Epithelial cell of proximal tubule (primary cell): ENCODE measurements at places on chromosomes 3 and 15. TPM values are rescaled to one million over a fixed set of nuclear protein-coding genes. Genes with fewer than 3 reads are reported as not detected.

NOX5 gene
- under 0.01 and 0.06 TPM in 2 replicates for total RNA-seq

GRCh38 chr15:68640791-68641331 is 62.1 kb downstream of the CORO2B start:
- DNase-seq: no peak

DNA sequence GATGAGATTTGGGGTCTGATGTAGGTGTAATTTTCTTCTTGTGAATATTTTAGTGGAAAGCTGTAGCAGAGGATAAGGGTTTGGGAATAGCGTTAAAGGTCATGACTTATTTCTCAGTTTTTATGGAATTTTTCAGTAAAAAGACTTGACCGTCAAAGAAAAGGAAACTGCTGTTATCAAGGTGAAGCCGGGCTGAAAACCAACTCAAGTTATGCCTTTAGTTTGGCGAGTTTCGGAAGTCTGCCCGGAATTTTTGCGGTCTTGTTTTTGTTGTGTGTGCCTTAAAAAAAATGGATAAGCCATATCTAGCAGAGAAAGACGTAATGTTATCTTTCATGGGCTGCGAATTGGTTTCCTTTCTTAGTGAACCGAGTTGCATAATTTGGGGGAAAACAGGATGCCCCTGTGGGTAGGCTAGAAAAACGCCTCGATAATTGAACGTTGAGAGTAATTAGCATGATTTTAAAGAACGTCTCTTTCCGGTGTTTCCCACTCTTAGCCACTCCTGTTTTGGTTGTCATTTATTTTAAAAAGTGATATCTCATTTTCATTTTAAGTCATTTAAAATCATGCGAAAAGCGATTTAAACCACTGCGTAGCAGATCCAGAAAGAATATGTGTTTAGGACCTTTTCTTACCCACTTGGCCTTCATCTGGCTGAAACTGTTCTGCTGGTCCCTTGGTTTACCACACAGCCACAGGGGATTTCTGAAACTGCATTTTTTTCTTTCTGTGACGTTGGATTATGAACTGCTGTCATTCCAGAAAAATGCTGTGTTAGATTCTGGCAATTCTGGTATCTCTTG is 1.1 kb downstream of the NFKBIZ start:
- DNase-seq: no peak

DNA sequence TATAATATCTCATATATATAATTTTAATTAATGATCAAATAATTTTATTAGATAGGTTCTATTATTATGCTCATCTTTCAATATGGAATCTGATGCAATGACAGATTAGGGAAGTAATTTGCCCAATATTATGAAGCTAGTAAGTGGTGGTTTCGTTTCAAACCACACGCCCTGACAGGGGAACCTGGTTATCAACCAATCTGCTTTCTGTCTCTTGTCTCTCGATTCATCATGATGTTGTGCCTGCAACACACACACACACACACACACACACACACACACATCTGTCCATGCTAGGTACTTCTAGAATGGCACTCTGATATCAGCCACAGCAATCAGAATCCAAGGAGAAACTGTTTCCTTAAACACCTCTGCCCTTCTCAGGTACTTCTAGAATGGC is 128.4 kb downstream of the ZBBX start:
- no peak for DNase-seq

ONECUT1 gene
- total RNA-seq: not detected in 2 replicates

DNA sequence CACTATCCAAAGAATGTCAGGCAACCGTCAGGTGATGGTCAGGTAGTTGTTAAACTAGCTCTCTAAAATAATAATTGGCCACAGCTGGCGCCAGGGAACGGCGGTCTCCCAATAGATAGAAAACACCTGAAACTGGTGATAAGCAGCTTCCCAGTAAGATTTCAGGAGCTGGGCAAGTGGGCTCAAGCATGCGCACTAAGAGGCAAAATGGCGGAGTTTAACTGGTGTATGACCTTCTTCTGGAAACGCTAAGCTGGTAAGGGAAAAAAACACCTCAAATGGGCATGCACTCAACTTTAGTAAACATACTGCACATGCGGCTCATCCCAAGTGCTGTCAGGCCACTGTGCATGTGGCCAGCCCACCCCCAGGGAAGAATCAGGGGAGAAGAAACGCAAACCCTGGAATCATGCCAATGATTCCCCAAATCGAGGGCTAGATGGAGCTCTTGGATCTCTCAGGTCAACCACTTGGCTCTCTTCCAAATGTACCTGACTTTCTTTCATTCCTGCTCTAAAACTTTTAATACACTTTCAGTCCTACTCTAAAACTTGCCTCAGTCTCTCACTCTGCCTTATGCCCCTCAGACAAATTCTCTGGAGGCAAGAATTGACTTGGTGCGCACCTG is 195.0 kb downstream of the ZNF621 start:
- DNase-seq: no peak

DNA sequence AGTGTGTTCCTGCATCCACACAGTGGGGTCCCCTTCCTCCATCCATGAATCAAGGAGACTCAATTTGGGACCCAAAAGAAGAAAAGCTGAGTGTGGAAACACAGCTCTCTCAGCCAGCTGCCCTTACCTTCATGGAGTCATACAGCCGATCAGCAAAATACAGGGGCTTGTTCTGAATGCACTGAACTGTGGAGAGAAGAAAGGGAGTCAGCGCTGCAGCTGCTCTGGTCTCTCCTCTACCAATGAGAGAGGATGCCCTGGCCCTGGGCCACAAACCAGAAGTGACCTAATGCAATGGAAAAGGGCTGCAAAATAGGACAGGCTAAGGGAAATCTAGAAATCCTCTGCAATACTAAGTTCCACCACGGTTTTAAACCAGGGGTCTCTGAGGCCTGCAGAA is 46.7 kb downstream of the ANXA2 start:
- DNase-seq: no peak

CD86 gene
- not detected in 2 replicates for total RNA-seq

DNA sequence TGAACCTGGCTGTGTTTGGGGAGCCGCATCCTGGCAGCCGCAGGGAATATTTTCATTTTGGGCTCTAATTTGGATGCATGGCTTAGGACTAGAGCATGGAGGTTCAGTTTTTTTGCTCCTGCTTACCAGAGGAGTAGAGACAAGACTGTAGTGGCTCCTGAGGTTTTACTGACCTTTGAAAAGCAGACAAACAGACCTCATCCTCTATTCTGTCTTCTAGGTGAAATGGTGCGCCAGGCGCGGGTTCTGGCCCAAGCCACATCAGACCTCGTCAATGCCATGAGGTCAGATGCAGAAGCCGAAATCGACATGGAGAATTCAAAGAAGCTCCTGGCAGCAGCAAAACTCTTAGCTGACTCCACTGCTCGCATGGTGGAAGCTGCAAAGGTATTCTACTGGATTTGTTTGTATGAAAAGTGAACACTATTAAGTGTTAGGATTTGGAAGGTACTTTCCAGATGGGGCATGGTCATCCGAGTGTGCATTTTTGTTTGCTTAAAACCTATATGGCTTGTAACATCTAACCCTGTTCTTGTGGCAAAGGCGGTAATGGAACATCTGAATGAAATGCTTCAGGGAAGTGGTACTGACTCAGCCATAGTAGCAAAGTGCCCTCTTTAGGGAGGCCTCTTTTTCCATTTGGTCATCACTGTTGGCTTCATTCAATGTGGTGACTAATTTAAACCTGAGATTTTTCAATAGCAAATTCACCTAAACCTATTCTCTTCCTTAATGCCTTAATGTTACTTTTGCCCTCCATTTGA is 330.7 kb upstream of the TPM1 start:
- DNase-seq: peak; percentile 1

LINGO1 gene
- total RNA-seq: 0.14 TPM in 1 of 2 replicates, not detected in the other

DNA sequence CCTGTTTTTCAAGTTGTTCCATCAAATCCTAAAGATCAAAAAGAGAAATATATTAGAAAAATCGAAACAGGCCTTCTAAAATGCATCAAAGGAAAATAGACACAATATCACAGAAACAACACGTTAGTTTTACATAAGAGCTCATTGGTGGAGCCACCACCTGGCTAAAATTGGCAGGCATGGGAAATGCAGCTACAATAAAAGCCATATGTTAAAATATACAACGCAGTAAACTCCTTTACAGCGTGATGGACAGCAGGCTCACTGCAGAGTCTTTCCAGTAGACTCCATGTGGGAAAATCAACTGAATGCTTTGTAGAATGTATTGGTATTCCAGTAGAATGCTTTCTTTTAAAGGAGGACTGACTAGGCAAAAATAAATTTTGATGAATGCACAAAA is 40.9 kb upstream of the MYO5C start:
- no peak for DNase-seq

FRMD5 gene
- total RNA-seq: 3.0 TPM in 2 replicates

DNA sequence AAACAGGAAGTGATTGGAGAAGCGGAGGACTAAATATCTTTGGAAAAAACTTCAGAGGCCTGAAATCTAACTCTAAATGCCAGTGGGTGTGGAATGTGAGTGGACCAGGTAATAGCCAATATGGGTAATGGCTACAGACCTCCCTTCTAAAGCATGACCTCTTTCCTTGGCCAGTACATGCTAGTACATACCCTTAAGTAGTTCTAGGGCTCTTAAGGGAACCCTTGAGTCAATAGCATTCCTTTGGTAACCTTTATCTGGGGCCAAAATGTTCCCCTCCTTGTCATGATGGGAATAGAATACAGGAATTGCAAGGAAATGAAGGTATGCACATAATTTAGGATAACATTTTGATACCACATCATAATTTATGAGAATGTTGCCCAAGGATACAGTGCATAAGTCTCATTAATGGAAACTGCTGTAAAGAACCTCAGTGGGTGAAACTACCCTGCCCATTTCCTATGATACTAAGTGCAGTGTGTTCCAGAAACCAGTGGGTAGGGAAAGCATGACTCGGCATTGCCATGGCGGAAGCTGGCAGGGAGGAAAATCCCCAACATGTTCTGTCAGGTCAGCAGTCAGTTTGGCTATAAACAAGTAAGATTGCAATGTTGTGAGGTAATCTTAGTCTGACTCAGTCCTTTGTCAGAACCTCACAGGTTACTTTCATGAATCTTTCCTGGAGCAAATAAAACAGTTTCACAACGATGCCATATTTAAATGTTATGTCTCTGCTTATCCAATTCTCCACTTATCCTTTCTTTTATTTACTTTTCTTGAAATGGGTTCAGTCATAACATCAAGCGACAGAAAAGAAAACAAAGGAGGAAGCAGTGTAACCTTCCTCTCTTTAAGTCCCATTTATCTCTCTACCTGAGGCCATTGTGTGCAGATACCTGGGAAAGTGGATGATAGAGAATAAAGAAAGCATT is 23.5 kb upstream of the RAP2B start:
- peak; percentile 98 for DNase-seq

DNA sequence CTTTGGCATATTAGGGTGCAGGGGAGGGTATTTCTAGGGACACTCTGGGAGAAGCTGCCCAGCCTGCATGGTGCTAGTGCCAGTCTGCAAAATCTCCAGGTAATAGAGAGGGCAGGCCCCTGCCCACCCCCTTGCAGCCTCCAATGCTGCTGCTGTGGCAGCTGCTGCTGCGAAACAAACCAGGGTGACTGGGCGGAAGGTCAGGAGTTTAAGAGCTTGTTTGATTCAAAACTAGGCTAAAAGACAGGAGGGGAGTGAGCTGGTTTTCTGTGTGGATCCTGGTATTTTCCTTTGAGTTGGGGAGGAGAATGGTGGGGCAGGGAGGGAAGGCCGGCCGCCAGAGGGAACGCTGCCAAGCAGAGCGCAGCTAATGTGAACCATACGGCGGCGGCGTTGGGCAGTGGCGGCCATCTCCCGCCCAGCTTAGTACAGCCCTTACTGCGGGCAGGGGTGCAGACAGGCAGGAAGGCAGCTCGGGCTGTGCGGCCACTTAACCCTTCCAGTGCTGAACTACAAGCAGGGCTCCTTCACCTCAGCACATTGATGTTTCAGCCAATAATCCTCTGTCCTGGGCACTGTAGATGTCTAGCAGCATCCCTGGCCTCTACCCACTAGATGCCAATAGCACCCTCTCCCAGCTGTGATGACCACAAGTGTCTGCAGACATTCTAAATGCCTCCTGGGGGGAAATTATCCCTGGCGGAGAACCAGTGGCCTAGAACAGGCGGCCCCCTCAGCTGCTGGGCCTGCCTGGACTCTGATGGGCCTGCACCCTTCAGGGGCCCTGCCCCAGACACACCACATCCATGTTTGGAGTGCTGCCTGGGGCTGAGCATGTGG is 125.7 kb downstream of the EEFSEC start:
- no peak for DNase-seq

- no peak for DNase-seq
These were observed 101.8 kb upstream of the ARL6 start for GRCh38 chr3:97662762-97663161.

XYLB gene
- 2.5 and 7.8 TPM in 2 replicates for total RNA-seq

DNA sequence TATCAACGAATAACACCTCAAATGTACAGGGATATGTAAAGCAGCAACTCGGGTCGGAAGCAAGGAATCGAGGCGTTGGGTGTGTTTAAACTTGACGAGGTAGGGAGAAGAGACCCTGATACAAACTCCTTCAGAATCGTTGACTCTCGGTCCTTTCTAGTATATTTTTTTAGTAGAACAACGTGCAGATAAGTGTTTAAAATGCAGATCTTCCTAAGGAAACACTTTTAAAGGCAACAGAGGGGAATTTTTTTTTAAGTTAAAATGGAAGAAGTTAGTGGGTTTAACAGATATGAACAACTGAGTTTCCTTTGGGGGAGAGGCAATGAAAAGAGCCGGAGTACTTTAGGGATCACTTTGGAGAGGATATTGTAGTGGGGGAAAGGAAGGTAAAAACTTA is 1.1 kb upstream of the KPNA4 start:
- DNase-seq: no peak

- no peak for DNase-seq
These were observed 4.2 kb downstream of the VPS39 start for GRCh38 chr15:42203891-42204290.

DNA sequence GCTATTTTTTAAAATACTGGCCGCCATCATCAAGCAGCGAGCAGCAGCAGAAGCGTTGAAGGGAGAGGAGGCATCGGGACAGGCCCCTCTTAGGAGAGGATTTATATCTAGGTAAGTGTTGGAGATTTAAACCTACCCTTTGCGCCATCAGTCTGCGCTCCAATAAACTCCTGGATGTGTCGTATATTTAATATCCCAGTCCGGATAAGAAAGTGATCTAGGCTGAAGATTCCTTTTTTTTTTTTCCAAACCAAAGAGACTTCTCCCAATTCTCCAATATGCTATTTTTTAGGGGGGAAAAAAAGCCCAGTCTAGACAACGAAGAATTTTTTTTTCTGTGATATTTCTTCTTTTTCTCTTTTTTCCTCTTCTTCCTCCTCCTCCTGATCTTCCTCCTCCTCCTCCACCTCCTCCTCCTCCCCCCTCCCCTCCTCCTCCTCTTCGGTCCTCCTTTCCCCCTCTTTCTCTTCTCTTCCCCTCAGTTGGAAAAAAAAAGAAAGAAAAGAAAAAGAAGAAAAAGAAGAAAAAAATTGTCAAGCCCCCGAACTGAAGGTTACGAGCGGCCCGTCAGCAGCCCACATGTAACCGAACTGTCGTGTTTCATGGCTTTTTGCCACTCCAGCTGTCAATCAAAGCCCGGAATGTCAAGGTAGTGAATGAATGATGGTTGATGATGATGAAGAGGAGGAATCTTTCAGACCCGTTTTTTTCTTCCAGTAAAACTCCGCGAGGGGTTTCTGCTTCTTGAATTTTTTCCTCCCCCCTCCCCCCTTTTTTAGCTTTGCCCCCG is 835 bp downstream of the MEIS2 start:
- no peak for DNase-seq
